ENCODE measurements at places on chromosomes 7 and 10.

DNA sequence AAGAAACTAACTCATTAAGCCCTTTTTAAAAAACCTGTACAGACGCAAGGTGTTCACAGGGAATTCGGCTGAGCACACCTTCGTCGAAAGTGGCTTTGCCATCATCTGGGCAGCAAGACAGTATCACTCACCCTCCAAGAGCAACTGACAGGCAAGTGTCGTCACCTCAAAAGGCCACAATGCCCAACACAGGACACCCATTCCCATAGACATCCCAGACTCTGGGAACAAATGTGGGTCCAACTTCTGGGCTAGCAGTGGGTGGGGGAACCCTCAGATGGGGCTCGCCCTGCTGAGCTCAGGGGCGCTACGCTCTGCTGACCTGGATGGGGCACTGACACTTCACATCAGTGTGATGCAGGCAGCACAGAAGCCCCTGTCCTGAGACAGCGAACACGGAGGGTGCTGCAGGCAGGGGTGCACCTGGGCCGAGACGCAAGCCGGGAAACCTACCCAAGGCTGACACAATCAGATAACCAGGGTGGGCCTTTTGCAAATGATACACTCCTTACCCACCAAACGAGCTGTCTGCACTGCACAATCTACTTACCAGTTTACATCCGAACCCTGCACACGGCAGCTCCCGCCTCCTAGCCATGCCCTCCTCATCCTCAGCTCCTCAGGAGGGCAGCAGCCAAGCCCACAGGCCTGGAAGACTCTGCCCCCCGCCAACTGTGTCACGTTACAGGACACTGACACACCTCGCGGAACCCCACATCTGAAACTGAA lies 1.7 kb downstream of the DIP2C start:
- DNase-seq = no peak

DNA sequence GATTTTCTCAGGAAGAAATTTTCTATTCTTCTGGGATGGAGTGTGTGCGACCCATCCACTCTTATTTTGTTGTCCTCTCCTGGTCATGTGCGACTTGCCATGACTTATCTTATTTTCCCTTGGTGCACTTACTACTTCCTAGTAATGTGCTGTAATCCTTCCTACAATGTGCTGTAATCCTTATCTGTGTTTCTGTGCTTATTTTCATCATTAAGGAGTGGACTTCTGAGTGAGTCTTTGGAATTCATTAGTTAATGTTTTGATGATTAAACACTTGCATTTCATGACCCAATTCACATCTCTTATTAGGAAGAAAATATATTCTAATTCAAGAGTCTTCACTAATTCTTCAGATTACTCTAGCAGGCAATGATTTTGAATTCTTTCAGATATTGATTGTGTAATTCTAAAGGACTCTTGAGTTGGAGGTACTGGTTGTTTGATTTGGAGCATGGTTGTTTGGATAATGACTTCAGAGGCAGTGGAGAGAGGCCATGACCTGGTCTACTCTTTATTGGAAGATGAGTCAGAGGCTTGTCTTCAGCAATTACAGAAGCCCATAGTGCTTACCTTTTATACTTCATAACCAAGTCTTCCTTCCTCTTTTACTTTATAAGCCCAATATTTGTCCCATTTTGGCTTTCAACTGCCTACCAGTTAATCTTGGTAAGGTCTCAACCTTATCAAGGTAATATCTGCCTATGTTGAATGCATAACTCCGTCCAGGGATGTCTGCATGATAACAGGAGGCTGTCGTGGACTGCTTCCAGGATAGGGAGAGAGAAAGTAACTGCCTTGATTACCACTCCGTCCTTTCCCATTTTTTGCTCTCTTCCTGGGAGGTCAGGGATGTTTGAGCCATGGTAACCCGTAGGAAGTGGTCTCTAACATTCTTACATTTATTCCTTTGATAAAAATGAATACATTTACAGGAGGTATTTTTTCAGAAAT lies 278.3 kb upstream of the SP8 start:
- no peak for DNase-seq

GRCh38 chr7:148255333-148255732 lies 335.2 kb upstream of the C7orf33 start:
- DNase-seq = no peak

GRCh38 chr7:153107826-153108225 lies 348.3 kb downstream of the ACTR3B start:
- DNase-seq = no peak

- DNase-seq = no peak
Observed at GRCh38 chr7:42854571-42855118, 57.2 kb downstream of the C7orf25 start.

DNA sequence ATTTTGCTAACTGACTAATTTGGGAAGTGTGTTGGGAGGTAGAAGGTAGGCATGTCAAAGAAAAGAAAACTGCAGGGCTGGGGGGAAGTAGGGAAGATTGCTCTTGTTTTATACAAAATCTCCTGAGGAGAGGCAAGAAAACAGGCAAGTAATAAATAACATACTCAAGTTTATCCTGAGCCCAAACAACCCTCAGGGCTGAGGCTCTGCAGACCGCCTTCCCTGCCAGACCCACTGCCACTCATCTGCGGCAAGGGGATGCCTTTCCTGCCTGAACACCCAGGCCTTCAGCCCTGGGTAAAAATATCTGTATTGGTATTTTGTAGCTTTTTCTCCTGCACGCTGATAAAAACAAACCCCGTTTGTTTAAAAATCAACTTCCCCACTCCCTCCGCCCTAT lies 399.8 kb upstream of the NFE2L3 start:
- DNase-seq = no peak

DNA sequence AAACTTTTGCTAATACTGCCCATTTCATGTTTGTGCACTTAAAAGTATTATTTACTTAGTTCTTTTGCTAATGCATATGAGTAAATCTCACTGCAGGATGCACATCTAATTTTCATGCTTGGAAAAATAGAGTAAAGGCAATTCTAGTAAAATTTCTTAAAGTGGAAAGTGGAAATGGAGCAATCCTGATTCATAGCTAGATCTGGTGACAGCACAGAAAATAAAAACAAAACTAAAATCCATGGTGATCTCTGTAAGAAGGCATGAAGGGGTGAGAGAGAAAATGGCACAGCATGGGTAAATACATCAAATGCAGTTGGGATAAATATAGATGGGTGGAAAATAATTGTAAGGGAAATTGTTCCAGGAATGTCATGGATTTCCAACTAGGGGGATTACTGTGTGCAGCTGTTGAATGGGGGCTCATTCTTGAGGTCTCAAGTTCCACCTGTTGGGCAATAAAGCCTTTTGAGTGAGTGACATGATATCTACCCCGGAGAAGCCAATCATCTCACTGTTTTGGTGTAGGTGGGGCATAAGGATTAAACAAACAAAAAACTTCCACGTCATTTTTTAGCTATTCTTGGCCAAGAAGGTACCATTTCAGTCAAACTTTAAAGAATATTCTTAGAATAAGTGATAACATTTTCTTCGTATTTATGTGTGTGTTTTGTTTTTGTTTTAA lies 1.7 kb upstream of the MCU start:
- no peak for DNase-seq

DNA sequence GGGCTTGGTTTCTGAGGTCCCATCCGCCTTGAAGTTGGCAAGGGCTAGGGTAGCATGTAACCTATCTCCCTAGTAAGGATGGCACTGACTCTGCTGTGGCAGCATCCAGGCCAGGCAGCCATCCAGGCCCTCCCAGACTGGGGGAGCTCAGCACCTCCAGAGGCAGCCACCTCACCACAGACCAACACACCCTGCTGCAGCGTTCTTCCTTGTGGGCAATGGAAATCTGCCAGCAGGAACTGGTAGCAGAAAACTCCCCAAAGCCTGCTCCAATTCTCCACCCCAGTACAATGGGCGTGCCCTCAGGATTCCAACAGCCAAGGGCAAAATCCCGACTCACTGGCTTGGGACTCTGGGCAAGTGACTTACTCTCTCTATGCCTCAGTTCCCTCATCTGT lies 27.5 kb downstream of the DLG5 start:
- no peak for DNase-seq

GRCh38 chr7:14825912-14826311 lies 76.6 kb downstream of the DGKB start:
- DNase-seq = no peak

DNA sequence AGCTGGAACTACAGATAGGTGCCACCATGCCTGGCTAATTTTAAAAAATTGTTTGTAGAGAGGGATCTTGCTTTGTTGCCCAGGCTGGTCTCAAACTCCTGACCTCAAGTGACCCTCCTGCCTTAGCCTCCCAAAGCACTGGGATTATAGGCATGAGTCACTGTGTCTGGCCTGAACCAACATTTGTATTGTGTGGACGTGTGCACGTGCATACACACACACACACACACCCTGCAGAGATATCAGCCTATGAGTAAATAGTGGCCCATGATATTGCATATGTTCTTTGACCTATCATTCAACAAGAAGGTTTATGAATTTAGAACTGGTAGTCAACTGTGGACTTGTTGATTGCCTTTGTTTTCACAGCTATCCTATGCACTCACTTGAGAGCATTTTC lies 161.6 kb downstream of the BAMBI start:
- DNase-seq = no peak
